Stimulated activated CD8-positive, alpha-beta memory T cell treated with anti-CD3 and anti-CD28 coated beads, Interleukin-2, amount 100 ng/mL, for 1 hour (primary cell): ENCODE measurements at places on chromosomes 1 and 21.
A peak's percentile ranks its signal among the peaks of the same experiment; 100 is the strongest.

DNA sequence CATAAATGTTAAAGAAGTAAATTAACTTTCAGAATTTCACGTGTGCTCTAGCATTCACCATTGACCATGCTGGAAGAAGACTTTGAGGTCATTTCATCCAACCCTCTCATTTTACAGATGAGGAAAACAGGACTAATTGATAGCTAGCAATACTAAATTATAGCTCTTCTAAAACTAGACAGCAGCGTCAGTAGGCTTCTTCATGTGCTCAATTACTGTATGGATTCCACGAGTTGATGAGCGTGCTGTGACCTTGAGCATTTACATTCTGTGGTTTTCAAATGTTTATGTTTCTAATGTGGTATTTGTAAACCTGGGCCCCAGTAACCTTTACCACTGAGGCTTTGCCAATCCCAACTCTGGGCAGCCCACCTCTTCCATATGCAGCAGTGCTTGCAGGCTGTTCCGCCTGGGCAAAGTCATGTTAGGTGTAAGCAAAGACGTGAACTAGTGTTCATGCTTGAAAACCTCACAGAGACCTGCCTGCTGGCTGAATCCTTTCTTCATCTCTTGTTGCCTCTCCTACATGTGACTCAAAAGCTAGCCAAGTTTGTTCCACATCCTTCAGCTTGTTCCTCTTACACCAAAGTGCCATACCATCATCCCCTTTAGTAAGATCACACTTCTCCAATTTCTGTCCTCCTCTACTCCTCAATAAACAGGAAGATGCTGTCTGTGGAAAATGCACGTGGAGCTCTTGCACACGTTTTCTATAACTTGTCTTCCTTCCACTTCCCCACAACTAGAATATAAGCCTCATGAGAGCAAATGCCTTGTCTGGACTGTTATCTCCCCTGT, 17.2 kb downstream of the KCNJ15 start:
- DNase-seq: no peak

GRCh38 chr1:155043301-155043702, 7.8 kb upstream of the ADAM15 start:
- DNase-seq: no peak

- peak; percentile 8 for DNase-seq
These were observed 14.5 kb downstream of the PDZK1IP1 start for GRCh38 chr1:47175227-47175934.

DNA sequence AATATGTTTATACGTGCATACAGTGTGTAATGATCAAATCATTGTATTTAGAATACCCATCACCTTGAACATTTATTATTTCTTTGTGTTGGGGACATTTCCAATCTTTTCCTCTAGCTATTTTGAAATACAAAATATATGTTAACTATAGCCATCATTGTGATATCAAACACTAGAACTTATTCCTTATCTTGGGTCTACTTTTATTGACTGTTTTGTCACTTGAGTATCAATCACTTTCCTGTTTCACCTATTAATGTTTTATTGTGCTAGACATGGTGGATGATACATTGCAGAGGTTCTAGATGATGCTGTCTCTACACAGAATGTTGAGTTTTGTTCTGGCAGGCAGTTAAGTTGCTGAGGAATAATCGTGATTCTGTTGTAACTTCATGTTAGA, 45.9 kb downstream of the STXBP3 start:
- no peak for DNase-seq

DNA sequence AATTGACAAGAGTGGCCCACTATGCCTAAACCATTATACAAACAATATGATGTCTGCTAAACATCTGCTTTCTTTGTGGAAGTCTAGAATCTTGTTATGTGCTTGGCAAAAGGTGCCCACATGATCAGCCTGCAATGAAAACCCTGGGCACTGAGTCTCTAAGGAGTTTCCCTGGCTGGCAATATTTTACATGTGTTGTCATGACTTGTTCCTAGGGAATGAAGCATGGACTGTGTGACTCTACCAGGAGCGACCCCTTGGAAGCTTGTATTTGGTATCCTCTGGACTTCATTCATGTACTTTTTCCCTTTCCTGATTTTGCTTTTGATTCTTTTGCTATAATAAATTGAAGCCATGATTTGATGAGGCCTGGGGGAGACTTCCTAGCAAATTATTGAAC, 324.9 kb downstream of the HHIPL2 start:
- no peak for DNase-seq

DNA sequence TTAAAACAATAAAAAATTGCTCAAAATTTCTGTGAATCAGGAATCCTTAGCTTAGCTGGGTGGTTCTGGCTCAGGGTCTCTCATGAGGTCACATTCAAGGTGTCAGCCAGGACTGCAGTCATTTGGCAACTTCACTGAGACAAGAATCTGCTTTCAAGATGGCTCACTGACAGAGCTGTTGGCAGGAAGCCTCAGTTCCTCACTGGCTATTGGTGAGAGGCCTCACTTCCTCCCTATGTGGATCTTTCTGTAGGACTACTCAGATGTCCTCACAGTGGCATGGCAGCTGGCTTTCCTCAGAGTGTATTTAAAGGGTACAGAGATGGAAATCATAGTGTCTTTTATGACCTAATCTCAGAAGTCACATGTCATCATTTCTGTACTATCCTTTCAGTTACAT, 785.7 kb downstream of the ADGRL2 start:
- no peak for DNase-seq

DNA sequence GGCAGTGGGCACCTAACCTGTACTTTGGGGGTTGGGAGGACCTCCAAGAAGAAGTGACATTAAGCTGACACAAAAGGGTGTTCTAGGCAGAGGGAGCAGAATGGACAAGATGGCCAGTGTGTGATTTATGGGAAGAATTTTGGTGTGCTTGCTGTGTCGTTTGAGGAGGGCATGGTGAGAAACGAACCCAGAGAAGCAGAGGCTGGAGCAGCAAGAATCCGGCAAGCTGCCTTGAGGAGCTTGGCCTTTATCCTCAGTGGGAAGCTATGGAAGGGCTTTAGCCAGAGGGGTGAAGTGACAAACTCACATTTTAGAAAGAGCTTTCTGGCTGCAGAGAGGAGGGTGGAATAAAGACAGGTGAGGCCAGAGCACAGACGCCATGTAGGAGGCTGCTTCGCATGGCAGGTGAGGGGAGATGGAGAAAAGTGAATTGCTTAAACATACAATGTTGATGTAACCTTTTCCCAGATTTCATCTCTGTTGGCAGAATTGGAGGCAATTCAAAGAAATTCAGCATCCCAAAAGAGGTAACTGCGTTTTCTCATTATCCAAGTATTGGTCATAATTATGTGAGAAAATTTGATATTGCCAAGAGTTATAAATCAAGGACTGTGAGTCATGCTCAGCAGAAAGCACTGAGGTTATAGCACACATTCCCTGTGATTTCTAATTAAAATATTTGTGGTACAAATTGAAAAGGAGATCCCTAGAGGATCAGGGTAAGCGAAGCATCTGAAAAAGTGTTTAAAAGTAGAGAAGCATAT, 26.5 kb downstream of the TRIM45 start:
- DNase-seq: no peak

- no peak for DNase-seq
These were observed 17.6 kb downstream of the CRB1 start for GRCh38 chr1:197285526-197286205.

- DNase-seq: no peak
These were observed 27.3 kb downstream of the LHX9 start for GRCh38 chr1:197944485-197944884.

DNA sequence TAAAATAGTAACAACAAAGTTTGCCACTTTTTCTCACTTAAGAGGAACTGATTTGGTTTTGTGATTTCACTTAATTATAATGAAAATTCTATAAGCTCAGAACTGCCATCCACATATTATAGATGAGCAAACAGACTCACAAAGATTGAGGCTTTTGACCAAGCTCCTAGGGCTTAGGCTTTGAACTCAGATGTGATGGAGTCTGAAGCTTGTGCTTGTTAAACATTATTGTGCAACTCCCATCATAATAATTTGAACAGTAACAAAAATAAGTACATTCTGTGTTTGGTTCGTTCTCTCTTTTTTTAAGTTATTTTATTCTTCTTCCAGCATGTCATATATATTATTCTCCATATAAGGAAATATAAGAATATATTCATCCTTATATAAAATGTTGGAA, 403.4 kb downstream of the PTPRC start:
- no peak for DNase-seq

GRCh38 chr1:180921386-180921785, 8.7 kb downstream of the KIAA1614 start:
- DNase-seq: no peak

DNA sequence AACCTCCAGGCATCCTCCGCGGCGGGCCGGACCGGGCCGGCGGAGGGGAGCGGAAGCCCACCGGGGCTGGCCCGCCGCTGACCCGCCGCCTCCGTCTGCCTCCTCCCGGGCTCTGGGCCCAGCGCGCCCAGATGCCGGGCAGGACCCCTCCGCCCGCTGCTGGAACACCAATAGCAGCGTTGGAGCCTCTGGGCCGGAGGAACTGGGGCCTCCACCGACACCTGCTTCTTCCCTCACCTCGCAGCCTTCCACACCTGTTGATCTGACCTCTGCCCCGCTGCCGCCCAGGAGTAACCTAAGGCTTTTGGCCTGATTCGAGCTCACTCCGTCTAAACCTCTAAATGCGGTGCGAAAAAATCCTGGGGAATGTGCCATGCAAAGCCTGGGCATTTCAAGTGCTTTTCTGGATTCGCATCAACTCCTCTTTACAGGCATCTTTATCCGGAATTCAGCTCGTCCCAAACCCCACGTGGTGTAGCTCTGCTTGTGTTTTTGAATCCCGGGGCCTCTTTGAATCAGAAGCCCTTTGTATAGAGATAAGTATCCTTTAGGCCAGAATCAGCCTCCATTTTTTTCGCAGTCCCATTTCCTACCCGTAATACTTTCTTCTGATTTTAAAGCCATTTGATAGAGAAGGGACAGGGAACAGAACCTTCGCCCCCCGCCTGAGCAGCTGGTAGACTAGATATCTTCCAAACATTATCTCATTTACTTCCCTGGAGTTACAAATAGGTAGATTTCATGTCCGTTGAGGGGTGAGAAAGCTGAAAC, 680 bp upstream of the CNN3 start:
- DNase-seq: no peak

GRCh38 chr1:101344745-101345144, 107.9 kb downstream of the S1PR1 start:
- DNase-seq: no peak

DNA sequence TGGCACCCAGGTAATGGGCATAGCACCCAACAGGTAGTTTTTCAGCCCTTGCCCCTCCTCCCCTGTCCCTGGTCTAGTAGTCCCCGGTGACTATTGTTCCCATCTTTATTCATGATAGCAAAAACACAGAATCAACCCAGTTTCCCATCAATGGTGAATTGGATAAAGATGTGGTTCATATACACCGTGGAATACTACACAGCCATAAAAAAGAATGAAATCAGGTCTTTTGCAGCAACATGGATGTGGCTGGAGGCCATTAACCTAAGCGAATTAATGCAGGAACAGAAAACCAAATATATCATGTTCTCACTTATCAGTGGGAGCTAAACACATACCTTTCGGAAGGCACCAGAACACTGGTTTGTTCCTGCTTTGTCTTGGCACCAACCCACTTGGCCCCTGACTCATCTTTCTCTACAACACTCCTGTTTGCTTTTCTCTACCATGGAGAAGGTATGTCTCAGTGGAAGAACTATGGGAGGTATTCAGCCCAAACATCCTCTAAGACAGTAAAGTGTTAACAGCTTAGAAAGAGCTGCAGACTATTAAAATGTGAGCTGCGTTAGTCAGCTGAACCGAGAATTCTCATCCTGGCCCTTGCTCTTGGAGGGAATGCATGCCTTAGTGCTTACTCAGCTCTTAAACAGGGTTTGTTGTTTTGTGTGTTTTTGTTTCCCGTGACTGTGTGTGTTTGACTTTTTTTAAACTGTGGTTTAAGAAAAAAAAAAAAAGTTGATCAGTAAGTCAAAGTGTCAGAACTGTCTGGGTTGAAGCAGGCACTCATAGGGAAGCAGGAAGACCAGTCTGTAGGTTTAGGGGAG, 203.0 kb downstream of the TOMM20 start:
- DNase-seq: no peak

DNA sequence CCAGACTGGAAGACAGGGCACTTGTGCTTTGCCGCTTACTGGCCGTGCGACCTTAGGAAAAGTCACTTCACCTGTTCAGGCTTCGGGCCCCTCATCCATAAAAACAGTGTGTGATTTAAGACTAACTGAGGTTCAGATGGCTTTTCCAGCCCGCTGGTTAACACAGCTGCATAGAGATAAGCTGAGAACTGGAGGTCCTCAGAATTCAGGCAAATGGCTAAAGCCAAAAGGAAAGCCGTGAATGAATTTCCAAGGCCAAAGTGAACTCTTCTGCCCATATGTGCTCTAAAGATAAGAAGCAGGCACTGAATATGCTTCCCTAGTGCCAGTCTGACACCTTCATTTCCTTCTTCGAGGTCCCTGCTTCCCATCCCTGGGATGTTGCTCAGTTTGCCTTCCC, 23.5 kb upstream of the SARS1 start:
- DNase-seq: no peak

- DNase-seq: no peak
These were observed 3.1 kb downstream of the OLIG2 start for GRCh38 chr21:33028773-33029384.

DNA sequence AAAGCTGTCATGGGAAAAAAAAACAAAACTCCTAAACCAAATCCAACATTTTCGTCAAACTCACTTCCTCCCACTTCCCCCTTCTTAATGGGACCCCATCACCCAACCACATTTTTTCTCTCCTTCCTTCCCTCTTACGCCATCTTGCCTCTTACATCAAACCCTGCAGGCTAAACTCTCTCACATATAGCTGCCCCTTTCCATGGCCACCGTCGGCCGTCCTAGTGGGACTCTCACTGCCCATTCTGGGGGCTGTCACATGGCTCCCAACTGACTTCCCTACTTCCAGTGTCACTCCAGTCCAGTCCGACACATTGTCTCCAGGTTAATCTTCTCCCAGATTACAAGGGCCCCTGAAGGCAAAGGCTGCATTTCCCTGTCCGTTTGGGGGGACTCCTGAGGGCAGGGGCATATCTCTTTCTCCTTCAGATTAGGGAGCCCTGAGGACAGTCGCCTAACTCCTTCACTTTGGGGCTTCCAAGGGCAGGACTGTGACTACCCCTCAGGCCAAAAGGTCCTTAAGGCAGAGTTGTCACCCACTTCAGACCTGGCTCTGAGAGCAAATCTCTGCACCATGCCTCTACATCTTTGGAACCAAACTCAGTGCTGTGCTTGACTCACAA, 658 bp downstream of the UBXN11 start:
- no peak for DNase-seq

DNA sequence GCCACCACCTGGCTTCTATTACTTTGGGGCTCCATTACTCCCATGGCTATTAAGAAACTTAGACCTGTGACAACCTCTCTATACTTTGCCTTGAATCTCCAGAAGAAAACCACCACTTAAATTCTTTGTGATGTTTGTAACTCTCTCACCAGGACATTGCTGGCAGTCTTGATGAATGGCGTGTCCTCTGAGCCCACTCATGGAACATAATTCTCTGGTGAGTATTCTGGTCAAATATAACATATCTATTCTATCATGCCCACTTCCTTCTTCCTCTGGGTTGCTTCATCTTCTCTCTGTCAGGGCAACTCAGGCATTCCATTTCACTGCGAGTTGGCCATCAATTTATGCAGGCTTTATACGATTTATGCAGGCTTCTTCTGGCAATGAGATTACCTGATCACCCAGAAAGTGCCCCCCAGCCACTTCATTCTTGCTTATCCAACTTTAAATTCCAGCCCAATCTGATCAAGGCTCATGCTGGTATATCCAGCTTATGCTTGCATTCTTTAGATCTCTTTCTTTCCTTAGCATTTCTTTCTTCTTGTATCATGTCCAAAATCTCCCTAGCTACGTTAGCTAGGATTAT, 112.0 kb upstream of the CHRM3 start:
- DNase-seq: no peak
